ENCODE measurements at places on chromosomes 5 and 9.

DNA sequence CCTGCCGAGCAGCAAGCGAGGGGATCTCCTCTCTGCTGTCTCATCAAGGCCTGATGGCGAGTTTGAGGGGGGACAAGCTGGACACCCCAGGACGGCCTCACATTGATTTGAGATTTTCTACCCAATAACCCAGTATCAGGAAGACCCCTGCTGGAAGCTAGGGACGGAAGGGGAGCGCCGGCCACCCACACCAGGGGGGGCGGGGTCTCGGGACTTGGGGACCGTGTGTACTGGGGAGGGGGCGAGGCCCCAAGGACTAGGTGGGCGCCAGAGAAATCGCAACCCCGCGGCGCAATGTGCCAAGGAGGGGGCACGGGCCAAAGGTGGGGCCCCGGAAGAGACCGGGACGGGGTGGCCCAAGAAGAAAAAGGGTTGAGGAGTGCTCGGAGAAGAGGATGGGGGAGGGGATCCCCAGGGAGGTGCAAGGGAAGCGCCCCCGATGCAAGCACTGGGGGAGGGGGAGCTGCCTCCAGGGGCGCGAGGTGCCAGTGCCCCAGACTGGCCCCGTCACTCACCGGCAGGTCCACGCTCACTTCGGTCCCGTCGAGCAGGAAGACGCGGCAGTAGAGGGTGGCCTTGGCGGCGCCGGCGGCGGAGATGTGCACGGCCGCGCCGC, 1.1 kb downstream of the EPB41L4B start:
- DNase-seq = no peak

DNA sequence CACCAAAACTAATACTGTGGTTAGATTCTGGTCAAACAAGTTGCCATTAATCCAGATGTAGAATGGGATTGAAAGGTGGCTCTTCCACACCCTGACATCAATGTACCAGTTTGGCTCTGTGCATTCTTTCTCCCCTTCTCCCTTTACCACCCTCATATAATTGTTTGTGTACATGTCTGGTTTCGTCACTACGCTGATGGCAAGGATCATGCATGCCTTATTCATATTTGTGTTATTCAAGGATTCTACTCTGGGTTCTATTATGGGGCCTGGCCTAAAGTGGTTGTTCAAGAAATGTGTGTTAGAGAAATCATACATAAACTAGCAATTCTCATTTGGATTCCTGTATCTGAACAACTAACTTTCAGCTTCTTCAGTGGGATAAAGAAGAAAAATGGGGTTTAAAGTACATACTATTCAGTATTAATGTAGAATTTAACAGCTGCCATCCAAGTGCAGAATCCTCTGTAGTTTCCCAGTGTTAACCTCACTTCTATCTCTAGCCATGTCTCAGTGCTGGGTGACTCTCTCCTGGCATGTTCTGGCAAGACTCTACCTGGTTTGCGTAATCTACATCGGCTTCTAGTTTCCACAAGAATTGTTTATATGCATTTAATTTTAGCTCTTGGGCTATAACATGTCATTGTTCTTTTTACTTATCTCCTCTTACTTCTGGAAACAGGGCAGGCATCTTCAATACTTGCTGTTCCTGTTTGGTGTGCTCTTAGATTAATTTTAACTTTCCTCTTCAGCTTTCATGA, 27.9 kb upstream of the CDKN2B start:
- DNase-seq = no peak

GRCh38 chr9:114085387-114085789, 7.3 kb upstream of the AMBP start:
- no peak for DNase-seq

DNA sequence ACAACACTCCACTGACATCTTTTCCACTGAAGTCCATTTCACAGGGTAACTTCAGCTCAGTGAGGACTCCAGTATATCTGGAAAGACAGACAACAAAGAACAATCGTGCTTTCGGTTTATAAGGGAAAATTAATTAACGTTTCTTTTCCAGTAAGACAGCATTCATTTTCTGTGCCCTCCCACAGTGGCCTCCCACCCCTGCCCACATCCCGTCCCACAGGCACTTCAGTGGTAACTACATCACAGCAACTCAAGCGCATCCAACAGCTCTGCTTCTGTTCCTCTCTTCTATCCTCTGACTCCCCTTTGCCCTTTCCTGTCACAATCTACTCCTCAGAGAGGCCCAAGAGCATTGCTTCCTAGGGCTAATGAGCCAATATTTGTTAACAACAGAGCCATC, 40.3 kb downstream of the GLDC start:
- DNase-seq = no peak

DNA sequence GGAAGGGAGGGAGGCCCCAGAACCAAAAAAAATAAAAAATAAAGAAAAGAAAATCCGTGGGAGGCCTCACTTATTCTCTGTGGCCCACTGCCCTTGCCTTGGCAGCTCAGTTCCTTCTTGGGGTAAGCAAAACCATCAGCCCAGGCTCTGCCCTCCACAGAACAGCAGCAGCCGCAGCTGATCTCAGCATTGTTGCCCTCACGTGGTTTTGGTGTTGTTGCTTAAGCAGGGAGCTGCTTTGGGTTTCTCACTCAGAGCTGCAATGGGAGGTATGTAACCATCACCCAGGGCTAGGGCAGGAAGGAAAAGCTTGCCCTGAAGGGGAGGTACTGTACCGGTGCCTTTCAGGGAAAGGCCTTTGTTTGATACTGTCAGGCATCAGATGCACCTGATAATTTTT, 374.7 kb upstream of the WWC1 start:
- DNase-seq = no peak

DNA sequence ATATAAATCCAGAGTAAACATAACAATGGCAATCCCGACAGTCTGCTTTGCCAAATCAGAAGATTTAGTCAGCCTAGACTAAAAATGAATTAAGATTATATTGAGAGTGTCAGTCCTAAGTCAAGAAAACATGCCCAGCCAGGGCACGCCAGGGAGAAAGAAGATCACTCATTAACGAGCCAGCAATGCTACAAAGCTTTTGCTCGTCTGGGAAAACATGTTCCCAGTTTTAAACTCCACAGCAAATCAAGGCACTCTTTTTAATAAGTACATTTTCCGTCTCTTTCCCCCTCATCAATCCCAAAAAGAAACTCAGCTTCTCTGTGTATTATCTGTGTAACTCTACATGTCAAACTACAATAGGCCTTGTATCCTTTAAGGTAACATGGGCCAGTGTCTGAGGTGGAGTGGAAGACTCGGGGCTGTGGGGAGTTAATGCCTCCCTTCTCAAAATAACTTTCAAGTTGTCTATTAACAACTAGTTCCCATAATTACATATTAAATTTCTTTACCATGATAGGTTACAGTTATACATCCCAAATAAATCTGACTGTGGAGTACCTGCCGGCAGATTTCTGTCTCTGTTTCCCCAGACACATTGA, 40.9 kb downstream of the NFIB start:
- DNase-seq = no peak

GRCh38 chr5:150665044-150665443, 4.0 kb downstream of the MYOZ3 start:
- no peak for DNase-seq

Measured in NCI-H510A (cell line).